Stimulated activated CD8-positive, alpha-beta memory T cell treated with anti-CD3 and anti-CD28 coated beads, Interleukin-12 subunit alpha, Interleukin-12 subunit beta, amount 100 ng/mL, for 4 hours (primary cell): ENCODE measurements at places on chromosomes 1 and 21.

GRCh38 chr1:160103658-160104408, 5.4 kb upstream of the IGSF8 start:
- no peak for DNase-seq

DNA sequence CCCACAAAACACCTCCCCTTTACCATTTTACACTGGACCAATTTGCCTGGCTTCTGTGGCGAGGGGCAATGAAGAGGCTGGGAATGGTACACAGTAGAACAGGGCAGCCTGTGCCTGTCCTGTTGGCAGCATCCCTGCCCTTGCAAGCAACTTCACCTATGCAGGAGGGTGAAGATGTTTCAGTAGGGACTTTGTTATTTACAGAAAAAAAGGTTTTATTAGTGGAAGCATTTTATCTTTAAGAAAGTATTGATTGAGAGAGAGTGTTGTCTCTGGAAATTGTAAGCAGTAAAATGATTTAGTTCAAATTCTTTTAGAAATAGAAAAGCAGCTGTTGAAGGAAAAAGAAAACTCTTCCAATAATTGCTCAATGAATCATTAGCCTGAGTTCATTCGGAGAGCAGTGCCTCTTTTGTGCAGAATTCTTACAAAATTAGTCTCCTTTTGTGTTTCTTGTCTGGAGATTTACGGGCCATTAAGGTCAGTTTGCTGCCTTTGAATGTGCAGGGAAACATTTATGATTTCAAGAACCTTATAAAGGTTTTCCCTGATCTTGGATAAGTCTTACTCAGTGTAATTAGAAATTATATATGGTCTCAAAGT, 49.1 kb downstream of the HHAT start:
- DNase-seq: no peak

DNA sequence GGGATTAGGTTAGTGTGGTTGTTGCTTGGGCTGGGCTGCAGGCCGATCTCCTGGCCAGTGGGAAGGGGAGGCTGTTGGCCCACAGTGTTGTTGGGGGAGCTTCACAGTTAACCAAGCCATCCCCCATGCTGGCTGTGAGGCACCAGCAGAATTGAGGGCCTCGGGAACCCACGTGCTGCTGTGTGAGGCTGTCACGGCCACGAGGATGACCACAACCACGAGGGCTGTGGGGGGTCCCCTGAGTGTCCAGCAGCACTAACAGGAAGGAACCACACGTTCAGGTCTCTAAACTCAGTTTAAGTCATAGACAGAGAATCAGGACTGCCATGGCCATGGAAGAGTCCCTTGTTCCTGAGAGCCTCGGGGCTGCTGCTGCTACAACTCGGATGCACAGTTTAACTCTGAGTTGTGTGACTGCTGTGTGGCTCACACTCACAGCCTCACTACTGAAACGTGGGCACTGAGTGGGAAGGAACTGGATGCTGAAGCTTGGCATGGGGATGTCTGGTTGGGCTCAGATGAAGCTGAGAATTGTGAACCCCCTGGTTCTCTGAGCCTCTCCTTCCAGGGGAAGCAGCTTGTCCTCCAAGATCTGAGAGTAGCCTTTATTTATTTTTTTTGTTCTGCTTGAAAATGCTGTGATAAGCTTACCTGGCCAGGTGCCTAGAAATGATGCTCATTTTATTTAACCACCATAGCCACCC, 4.8 kb upstream of the MMEL1 start:
- DNase-seq: no peak

GRCh38 chr1:110462964-110463363, 12.0 kb downstream of the PROK1 start:
- no peak for DNase-seq

GRCh38 chr1:70358921-70359564, 4.5 kb upstream of the ANKRD13C start:
- no peak for DNase-seq

- DNase-seq: no peak
Measured at GRCh38 chr1:5811419-5811818, 180.8 kb downstream of the NPHP4 start.
